ENCODE measurements at places on chromosomes 7 and 10.

DNA sequence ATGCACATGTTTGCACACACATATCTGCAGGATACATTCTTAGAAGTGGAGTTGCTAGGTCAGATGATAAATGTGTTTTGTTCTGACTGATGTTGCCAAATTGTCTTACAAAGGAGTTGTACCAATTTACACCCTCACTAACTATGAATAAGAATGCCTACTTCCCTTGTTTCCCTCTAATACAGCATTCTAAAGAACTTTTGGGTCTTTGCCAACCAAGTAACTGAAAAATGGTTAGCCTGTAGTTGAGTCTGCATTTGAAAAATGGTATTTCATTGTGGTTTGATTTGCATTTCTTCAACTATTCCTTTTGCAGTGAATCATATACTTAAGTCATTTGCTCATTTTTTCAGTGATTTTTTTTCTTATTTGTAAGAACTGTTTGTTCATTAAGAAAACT lies 48.4 kb downstream of the TMEM26 start:
- DNase-seq: no peak

DNA sequence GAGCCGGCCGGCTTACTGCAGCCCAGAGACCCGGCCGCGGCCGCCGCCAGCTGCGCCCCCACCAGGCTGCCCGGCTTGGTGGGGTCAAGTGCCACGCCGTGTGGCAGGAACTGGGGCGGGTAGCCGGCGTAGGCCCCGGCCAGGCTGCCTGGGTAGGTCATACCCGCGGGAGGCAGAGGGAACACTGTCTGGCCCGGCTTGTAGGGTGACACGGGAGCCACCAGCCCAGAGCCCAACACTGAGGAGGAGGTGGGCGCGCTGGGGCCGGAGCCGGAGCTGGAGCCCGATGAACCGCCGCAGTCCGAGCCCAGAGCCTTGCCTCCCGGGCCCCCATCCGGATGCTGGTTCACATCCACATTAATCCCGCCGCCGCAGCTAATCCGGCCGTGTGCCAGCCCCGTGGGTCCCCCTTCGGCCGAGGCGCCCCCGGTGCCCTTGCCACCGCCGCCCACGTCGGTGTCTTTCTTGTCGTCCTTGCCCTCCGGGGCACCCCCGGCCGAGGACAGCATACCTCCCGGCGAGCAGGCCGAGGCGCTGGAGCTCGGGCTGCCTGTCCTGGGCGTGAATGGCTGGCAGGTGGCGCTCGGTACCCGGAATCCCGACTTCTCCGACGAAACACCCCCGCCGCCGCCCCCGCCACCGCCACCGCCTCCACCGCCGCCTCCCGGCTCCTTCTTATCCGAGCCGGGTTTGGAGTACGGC lies 2.0 kb downstream of the ZNF503 start:
- DNase-seq: no peak

GRCh38 chr7:99008921-99009530 lies 130.7 kb downstream of the TRRAP start:
- DNase-seq: no peak

DNA sequence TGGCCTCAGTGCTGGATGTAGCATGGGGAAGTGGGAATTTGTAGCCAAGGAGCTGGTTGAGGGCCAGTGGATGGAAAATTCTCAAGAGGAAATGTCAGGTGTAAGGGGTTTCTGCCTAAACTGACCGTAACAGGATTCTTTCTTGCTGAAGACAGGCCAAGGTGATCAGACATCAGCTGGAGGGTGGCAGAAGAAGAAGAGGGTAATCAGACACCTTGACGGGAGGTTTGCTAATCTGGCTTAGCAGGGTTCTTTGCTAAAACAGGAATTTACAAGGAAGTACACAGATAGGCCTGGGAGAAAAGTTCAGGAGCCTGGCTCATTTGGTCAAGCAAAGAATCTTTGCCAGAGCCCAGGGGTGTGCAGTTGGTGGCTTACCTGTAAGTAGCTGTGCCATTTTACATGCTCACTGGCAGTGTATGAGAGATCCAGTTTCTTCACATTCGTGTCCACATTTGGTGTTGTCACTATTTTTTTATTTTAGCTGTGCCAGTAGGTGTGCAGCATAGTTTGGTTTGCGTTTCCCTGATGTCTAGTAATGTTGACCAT lies 73.7 kb downstream of the BMPR1A start:
- DNase-seq: no peak

DNA sequence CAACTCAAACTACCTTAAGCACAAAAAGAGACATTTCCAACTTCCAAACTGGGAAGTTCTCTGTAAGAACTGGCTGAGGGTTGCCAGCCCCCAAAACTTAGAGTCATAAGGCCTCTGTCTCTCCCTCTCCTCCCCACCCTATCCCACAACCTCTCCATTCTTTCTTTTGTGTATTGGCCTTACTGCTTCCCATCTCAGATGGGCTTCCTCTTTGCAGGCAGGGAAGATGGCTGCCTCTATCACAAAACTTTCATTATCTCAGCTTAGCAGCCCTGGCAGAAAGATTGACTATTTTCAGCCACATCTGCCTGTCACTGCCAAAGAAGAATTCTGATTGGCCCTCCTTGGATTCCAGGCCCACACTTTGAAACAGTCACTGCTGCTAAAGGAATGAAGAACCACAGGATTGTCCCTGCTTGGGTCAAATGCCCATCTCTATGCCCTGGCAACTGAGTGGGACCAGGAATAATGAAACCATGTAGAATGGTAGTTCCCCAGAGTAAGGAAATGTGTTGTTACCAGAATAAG lies 58.0 kb upstream of the PRKAR2B start:
- DNase-seq: no peak

DNA sequence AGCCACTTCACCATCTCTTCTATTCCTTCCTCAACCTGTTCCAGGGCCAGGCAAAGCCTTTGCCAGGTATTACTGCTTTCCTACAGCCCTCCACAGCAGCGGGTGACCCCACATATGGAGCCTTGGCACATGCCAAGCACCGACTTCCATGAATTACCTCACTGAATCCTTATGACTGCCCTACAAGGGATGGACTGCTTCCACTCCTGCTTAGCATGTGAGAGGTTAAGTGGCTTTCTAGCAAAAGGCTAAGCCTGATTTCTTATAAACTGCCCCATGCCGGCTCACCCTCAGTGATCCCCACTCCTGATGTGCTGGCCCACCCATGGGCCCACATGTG lies 44.0 kb upstream of the PDLIM1 start:
- no peak for DNase-seq

- no peak for DNase-seq
These were observed 1.1 kb downstream of the SFMBT2 start for GRCh38 chr10:7409732-7410168.

DNA sequence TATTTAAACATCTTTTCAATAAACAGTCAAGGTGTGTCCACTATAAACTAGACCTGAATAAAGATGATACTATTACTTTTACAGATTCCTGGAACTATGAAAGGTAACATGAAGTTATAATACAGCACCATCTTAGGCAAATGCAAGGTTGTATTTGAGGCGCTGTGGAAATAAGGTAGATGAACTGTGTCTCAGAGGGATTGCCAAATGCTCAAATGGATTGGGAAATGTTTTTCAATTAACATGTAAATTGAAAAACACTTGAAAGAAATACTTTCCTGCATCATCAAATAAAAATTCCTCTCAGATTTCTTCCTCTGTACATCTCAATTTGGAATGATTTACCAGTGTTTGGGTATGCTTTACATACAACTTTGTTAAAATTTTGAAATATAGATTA lies 139.4 kb downstream of the DKK1 start:
- no peak for DNase-seq

- no peak for DNase-seq
These were observed 9.3 kb upstream of the AKR1D1 start for GRCh38 chr7:138066954-138067394.

Data from NCI-H1417 treated with DMSO at 0.1 percent for 48 hours (cell line).